Activated CD8-positive, alpha-beta memory T cell treated with anti-CD3 and anti-CD28 coated beads for 1 hour (primary cell): ENCODE measurements at places on chromosomes 3 and 15.

DNA sequence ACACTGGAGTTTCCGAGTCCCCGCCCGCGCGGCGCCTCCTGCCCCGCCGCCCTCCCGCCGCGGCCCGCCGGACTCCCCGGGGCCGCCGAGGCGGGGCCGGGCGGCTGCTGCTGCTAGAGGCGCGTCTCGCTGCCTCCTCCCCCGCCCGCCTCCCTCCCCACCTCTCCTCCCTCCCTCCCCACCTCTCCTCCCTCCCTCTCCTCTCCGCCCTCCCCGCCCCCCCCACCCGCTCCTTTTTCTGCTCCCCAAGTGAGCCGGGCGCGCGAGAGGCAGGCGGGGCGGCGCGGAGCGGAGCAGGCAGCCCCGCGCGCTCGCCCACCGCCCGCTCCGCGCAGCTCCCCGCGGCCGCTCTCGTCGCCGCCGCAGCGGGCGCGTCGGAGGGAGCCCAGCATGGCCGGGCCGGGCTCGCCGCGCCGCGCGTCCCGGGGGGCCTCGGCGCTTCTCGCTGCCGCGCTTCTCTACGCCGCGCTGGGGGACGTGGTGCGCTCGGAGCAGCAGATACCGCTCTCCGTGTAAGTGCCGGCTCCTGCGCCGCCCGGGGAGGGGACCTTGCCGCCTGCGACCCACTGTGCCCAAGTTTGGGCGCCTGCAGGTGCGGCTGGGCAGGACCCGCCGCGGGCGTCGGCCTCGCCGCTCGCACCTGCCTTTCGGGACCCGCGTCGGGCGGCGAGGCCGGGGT, at the start of gene CACNA2D3:
CACNA2D3 (plus strand) TSS at position 229 of the 679 bp plus-strand sequence.
- no peak for DNase-seq

DNA sequence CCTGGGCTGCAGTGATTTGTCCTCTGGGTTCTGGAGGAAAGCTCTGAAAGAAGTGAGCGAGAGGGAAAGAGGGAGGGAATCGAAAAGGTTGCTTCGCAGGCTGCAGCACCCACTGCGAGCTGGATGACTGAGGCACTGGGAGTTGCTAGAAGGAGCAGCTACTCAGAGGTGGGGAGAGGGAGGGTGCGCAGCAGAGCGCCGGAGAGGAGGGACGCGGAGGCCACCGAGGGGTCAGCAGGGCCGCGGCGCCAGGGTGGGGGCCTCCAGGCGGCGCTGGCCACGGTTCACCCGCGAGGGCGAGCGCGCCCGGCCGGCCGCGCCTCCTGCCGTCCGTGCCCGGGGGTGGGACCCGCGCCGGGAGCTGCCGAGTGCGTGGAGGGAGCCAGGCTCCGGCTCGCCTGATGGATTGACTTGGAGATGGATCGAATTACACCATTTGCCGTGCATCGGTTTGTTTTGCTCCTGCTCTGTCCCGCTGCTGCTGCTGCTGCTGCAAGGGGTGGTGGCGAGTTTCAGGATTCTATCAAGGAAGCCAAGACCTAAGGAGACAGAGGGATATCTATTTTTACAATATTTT, at the start of gene SEMA6D:
SEMA6D (plus strand) TSS at position 470 of the 577 bp plus-strand sequence. CDS start 42,294 bp downstream, outside the sequence.
- DNase-seq: no peak

- no peak for DNase-seq
Observed at GRCh38 chr3:127568586-127568985, 21.9 kb downstream of the TPRA1 start.

- DNase-seq: no peak
Observed at GRCh38 chr3:14398797-14399106, 3.7 kb upstream of the SLC6A6 start.

- DNase-seq: no peak
Observed at GRCh38 chr3:46901061-46901460, 23.5 kb downstream of the PTH1R start.

- no peak for DNase-seq
Observed at GRCh38 chr3:192284443-192285072, 442.8 kb downstream of the FGF12 start.

DNA sequence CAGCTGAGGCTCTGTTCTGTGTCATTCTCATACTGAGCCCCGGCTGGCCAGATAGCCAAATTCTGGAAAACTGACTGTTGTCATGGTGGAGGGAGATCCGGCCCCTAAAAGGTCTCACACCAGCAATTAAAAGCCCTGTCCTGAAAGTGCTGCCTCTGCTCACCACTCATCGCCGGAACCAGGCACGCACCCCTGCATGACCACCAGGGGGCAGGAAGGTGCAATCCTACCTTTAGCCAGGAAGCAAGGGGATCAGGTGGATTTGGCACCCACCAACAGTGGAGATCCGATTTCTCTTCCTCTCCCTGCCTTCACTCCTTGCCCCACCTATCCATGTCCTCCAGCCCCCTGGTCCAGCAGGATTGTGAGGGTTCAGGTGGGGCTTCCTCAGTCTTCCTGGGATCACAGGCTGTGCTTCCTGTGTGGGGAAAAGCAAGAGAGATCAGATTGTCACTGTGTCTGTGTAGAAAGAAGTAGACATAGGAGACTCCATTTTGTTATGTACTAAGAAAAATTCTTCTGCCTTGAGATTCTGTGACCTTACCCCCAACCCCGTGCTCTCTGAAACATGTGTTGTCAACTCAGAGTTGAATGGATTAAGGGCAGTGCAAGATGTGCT, 16.1 kb upstream of the CACNA2D2 start:
- peak; percentile 58 for DNase-seq

- no peak for DNase-seq
Observed at GRCh38 chr3:43960448-43960840, 269.7 kb downstream of the ABHD5 start.

DNA sequence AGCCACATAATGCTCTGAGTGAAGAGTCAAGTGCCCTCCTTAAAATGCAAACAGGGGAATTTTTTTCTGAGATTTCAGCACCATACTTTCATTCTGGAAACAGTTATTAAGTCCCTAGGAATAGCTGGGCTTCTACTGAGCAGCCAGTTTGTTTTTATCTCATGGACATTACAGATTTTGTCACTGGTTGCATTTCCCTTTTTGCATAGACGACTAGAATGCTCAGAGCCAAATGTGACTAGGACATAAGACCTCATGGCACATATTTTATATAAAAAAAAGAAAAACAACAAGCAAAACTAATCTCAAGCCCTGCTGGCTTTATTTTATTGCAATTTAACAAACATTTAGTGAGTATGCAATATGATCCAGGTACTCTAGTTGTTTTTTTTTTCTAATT, 112.7 kb upstream of the NANOGP8 start:
- no peak for DNase-seq

- DNase-seq: no peak
Observed at GRCh38 chr3:49937090-49937489, 2.9 kb upstream of the RBM6 start.

GRCh38 chr15:101204739-101205535, 46.9 kb downstream of the CHSY1 start:
- no peak for DNase-seq

DNA sequence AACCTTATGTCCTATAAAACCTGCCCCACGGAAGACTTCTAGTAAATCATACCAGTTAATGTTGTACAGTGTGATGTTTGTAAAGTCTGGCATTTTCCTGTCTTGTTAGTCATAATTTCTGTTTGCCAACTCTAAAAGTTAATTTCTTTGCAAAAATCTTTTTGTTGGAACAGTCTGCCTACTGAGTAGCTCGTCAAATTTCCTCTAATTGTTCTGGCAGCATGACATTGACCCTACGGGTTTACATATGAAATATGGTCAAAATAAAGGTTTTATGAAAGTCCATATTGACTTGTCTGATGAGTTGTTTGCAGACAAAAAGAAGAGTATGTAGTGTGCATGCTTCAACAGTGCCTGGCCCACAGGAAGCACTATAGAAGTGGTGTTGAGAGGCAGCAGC, 79.8 kb upstream of the SOX2 start:
- no peak for DNase-seq

DNA sequence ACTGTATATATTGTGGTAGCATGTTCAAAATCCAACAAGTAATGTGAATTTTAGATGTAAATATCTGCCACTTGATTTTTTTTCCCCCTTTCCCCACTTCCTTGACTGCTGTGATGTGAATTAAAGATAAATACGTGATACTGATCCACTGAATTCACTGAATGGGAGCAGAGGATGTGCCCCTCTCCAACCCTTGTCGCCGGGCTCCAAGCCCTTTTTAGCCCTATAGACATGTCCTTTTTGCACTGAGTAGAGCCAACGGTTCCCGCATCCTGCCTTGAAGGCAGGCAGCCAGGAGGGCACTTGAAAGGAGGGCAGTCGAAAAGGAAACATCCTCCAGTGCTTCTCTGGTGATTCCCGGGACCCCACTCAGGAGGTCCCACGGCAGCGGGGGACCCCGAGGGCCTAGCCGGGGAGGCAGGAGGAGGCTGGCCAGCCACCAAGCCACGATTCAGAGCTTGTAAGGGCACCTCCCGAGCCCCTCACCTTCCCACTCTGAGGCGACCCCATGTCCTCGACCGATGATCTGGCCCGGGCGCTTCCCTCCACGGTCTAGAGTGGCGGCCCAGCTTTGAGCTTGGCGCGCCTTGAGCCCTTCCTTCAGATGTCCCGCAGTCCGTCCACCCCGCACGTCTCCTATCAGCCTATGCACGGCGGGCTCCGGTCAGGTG, 901 bp upstream of the MANF start:
- no peak for DNase-seq

DNA sequence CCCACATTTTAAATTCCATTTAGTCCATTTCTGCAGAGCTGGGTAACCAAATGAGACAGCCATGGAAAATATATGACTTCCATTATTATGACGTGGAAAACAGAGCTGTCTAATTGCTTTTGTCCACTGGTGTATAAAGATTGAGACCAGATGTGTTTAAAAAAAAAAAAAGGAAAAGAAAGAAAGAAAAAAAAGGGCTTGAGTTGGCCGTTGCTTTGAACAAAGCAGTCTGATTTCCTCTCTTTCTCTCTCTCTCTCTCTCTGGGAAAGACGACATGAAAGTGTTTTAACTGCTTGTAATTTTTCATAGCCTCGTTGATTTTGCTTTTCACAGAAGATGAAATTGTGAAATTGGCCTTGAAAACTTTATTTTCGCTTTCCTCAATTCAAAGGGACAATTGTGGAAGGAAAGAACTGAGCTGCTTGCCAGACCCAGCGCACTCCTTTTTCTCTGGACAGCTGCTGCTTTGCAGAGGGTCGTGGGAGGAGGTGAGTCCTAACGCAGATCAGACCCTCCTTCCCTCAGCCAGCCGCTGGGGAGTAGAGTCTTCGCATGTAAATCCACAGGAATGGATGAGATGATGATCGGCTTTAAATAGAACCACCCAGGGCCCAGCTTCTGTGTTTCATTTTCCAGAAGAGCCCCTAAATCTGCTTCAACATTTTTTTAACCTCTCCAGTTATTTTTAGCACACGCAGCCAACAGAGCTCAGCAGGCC, 42.8 kb upstream of the UBE2E1 start:
- no peak for DNase-seq

DNA sequence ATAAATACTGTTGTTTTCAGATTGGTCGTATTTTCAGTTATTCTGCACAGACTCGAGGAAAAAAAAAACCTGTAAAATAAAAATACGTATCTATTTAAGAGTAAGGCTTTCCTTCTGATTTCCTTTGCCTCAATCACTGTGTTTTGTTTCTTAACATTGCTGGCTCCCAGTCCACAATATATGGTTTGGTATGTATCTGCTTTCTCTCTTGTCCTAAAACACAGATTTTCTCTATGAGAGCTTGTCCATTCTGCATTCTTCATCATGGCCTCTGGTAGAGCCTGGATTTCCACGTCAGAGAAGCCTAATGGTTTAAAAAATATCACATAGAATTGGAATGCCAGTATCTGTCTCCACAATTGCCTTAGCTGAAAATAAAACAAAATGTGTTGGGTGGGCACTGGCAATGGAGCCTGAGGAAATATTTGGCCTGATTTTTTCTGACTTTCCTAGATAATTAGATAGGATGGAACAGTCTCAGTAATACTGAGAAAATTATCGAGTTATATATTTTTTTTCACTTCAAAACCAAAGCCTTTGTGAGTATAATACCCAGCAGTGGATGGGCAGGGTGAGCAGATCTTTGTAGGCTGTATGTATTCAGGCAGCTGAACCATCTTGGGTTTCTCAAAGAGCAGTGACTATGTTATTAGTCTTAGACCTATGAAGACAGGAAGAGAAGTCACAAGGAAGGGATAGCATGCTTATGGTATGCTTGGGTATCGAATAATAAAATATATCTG, 1.9 kb downstream of the CD200 start:
- DNase-seq: no peak

GRCh38 chr15:52857471-52857870, 67.3 kb upstream of the ONECUT1 start:
- no peak for DNase-seq

- no peak for DNase-seq
Observed at GRCh38 chr15:41980654-41981323, 8.4 kb upstream of the EHD4 start.

DNA sequence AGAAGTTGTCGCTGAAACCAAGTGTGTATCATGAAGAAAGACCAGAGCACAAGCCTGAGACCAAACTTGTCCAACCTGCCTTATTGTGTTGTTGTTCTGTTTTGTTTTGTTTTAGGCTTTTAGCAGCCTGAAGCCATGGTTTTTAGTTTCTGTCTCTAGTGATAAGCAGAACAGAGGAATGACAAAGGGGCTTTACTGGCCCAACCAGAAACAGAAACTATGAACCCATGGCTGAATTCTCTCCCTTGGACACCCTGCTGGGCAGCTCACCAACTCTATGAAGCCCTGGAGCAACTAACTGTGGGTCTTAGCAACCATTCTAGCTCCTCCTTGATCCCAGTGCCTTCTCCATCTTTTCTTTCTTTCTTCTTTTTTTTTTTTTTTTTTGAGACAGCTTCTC, 30.3 kb downstream of the HCLS1 start:
- DNase-seq: no peak

GRCh38 chr3:151146071-151146730, 56.8 kb downstream of the GPR171 start:
- DNase-seq: peak; percentile 24

DNA sequence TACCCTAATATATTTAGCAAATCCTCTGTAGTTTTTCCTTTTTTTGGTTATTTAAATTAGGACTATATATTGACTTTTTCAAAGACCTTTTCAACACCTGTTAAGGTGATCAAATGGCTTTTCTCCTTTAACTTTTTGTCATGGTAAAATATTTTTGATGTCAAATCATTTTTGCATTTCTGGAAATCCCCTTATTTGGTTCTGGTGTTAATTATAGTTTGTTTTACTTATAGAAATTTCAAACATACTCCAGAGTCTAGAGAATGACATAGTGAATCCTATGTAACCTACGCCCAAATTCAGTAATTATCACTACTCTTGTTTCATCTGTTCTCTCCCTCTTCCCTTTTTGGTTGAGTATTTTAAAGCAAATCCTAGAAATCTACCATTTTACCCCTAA, 121.3 kb upstream of the TBL1XR1 start:
- DNase-seq: no peak
